ENCODE measurements at places on chromosomes 7 and 10. TPM values are rescaled to one million over a fixed set of nuclear protein-coding genes. Genes with fewer than 3 reads are reported as not detected.

Gene CUL1
- 50.2 TPM for total RNA-seq

Gene SLC35G1
- total RNA-seq: 4.9 TPM

Gene LIPM
- not detected for total RNA-seq

Gene NXPH1
- not detected for total RNA-seq

Gene ZC3HAV1L
- total RNA-seq: 20.4 TPM

Gene APBB1IP
- total RNA-seq: 0.11 TPM

Gene WDFY4
- total RNA-seq: 0.11 TPM

Gene XRCC2
- total RNA-seq: 1.4 TPM

Gene ARID5B
- 7.6 TPM for total RNA-seq

Gene RAMP3
- 467 TPM for total RNA-seq

Gene TSPAN33
- total RNA-seq: 0.11 TPM

Gene CACNB2
- not detected for total RNA-seq

Gene NEUROG3
- not detected for total RNA-seq

Gene HGF
- 0.33 TPM for total RNA-seq

Gene TMEM270
- not detected for total RNA-seq

Gene NRAP
- not detected for total RNA-seq

Gene ZNF727
- total RNA-seq: 0.26 TPM

Gene DENND2A
- total RNA-seq: 1.0 TPM

Gene HOXA7
- 2.5 TPM for total RNA-seq

Gene TAS2R41
- not detected for total RNA-seq

Gene LIPF
- not detected for total RNA-seq

Gene PTPN12
- 51.9 TPM for total RNA-seq

Gene CYP2C18
- total RNA-seq: not detected

Gene TRIL
- total RNA-seq: 31.8 TPM

Gene BTBD16
- total RNA-seq: not detected

Gene NAT16
- total RNA-seq: not detected

Gene LRRN3
- total RNA-seq: not detected

Gene SEC24C
- 51.4 TPM for total RNA-seq

Gene NUTM2E
- total RNA-seq: not detected

Gene SLC13A4
- total RNA-seq: not detected

Gene CUZD1
- 0.17 TPM for total RNA-seq
